ENCODE measurements at places on chromosomes 1 and 21.

DNA sequence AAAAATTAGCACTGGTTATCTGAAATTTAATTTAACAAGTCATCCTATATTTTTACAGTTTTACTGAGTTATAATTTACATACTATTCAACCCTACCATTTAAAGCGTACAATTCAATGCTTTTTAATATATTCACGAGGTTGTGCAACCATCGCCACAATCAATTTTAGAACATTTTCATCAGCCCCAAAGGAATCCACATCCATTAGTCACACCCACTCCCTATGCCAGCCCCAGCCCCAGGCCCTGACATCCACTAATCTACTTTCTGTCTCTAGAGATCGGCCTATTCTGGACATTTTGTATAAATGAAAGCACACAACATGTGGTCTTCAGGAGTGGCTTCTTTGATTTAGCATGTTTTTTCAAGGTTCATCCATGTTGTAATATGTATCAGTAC, 134.7 kb downstream of the PSMG1 start:
- DNase-seq = no peak

- DNase-seq = no peak
Observed at GRCh38 chr21:45870421-45870820, 111.1 kb upstream of the COL6A1 start.

DNA sequence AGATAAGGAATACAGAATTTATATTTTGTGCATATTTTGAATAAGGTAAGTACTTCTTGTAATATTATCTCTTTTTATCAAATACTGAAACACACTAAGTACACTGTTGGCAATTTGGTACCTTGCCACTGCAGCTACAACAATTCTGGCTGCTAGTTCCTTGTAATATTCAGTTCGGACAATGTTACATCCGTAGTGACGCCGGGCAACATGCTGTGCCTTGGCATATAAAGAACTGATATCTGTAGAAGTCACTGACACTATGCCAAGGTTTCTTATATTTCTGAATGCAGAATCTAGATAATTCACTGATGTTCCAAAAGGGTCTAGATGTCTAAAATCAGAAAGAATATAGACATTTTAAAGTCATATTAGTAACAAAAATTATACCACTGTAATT, 17.5 kb downstream of the TRMT1L start:
- DNase-seq = no peak

- no peak for DNase-seq
Observed at GRCh38 chr1:177909416-177909815, 60.4 kb downstream of the SEC16B start.

DNA sequence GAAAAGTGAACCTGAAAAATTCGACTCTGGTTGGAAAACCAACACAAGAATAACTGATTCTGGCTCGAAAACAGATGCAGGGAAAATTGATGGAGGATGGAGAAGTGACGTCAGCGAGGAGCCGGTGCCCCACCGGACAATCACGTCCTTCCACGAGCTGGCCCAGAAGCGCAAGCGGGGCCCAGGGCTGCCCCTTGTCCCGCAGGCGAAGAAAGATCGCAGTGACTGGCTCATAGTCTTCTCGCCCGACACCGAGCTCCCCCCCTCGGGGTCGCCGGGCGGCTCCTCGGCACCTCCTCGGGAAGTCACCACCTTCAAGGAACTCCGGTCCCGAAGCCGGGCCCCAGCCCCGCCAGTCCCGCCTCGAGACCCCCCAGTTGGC, 1.9 kb downstream of the RUSC1 start:
- DNase-seq = no peak

All from stimulated activated CD8-positive, alpha-beta memory T cell treated with anti-CD3 and anti-CD28 coated beads, Interleukin-4, amount 100 ng/mL, for 1 hour (primary cell).